ENCODE measurements at places on chromosomes 12 and 14. TPM values are rescaled to one million over a fixed set of nuclear protein-coding genes. Genes with fewer than 3 reads are reported as not detected.

DNA sequence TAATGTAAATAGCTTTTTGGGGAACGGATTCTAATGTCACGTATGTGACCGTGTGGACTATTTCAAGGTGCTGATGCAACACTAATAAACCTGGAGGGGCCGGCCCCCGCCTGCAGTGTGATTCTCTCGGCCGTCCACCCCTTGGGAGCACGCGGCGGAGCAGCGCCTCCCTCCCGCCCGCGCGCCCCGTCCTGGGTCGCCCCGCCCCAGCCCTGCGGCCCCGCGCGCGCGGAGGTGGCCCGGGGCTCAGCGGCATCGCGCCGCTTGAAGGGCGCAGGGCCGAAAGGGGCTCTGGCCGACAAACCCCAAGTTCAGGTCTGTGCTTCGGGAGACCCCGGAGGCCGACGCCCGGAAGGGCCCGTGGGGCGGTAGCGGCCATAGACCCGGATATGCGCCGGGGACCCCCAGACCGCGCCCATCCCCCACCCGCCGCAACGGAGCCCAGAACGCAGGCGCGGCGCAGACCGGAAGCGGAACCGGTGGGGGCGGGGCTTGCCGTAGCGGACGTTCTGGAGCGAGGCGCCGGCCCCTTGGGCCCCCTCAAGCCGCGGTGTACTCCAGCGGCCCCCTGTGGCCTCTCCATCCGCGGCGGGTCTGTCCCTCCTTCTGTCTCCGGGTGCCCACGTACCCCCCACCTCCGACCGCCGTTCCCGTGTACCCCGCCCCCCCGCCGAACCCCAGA lies at the start of gene TEX22:
Gene TEX22, plus strand, starts transcription at position 495 of the 682 bp plus-strand sequence. CDS start 803 bp downstream, outside the sequence.
- DNase-seq: no peak

DNA sequence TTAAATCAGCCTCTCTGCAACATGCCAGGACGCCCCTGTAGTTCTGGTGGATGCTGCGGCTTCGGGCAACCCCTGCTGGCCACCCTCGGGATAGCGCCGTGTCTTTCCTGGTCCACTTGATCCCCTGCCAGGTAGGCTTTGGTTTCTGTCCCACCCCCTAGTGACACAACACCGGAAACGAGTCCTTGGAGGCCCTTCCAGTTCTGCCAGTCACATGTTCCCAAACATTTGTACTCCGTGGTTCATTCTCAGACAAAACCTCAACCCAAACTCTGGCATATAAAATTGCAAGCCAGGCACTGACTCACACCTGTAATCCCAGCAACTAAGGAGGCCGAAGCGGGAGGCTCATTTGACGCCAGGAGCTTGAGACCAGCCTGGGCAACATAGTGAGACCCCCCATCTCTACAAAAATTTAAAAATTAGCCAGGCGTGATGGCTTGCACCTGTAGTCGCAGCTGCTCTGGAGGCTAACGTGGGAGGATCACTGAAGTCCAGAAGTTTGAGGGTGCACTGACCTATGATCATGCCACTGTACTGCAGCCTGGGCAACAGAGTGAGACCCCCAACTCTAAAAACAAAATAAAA lies 37.0 kb downstream of the RASAL1 start:
- peak; percentile 16 for DNase-seq

DNA sequence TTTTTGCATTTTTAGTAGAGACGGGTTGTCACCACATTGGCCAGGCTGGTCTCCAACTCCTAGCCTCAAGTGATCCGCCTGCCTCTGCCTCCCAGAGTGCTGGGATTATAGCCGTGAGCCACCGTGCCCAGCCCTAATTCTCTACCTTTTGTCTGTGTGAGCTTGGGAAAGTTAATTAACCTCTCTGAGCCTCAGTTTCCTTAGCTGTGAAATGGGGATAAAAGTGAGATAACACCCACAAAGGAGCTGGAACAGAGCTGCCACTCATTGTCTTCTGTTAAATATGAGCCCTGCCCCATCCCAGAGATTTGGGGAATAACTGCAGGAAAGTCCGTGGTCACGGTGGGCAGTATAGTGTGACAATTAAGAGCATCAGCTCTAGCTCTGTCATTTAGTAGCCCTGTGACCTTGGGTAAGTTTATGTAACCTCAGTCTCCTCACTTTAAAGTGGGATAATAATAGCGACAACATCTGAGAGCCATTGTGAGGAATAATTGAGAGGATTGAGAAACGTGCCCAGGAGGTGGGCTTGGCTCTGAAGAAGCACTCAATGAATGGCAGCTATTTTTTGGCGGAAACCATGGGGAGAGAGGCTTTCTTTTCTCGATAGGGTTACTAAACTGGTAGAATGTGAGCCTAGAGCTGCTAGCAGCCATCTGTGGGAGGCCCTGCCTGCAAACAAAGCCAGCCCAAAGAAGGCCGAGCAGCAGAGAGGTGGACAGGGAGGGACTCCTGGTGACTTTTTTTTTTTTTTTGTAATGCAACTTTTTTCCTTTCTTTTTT lies 60.8 kb upstream of the MED13L start:
- no peak for DNase-seq

DNA sequence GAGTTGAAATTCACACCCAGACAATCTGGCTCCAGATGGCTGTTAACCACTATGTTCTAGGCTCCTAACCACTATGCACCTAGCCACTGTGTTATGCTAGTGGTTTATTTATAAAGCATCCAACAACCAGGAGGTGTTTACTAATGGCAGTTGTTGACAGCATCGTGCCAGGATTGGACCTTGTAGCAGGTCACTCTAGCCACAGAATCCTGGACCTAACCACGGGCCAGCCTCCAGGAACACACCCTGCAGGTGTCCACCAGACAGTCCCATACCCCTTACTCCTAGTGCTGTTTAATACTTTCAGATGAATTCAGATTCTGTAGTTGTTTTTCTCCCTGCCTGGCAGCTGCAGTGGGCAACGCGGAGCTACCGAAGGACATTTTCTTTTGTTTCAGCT lies 109.4 kb upstream of the MYL2 start:
- DNase-seq: no peak

- no peak for DNase-seq
These were observed 1.1 kb upstream of the BCL11B start for GRCh38 chr14:99272899-99273765.

GRCh38 chr12:104452087-104452486 lies 4.7 kb upstream of the CHST11 start:
- DNase-seq: no peak

DNA sequence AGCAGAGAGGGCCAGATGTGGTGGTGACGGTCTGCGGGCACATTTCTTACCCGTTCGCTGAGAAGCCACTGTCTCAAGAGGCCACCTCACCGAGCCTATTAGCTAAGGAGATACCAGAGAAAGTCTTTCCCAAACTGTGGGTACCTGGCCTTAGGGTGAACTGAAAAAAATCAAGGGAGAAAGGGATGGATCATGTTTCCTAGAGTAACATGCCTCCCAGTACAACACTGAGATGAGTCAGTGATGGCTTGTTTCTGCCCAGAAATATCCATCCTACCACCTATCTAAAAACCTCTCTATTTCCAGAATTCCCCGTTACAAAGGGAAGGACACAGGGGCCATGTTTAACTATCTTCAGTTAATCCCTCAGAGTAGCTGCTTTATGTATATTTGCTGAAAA lies 83.7 kb downstream of the LMNTD1 start:
- DNase-seq: no peak

Gene ATL1
- total RNA-seq: 6.3 TPM
